Astrocyte of the hippocampus (primary cell): ENCODE measurements at places on chromosomes 12 and 14.

DNA sequence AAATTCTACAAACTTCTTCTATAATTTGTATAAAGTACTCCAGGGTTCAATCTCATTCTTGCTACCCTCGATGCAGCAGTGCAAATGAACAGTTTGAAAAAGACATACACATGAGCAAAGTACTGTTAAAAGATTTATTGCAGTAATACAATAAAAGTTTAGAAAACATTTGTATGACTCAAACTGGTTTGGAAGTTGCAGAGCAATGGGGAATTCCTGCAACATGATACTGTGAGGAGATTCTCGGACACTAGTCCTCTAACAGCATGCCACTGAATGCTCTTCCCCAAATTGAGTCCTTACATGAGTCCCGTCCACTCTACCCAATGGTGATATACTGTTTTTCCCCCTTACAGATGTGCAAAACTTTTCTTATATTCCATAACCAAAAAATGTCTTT is 45.4 kb downstream of the ATG14 start:
- DNase-seq: peak; percentile 27

- DNase-seq: no peak
Measured at GRCh38 chr12:41122894-41123293, 65.2 kb upstream of the PDZRN4 start.

DNA sequence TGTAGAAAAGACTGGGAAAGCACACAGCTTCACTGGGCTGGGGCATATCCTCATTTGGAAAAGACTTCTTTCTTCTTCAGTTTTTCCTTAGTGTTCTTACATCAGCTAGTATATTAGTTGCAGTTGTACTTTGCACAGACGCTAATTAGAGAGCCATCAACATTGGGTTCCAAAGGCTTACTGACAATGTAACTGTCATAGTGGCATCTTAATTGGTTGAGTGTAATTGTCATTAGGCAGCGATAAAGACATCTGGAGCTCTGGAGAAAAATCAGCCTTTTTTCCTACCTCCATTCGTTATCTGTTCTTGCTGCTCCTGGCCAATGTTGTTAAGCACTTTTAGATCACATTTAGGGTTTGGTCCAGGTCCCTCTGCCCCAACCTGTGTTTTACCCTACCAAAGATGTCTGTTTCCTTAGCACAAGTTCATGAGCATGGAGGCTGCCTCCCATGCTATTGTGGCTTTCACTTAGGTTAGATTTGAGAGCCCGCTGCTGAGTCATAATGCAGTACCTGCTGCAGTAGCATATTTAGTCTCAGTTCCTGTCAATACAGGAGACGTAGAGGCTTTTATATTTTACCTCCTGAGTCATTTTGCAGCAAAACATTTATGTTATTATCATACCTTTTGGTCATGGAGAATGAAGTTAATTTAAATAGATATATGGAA is 49.2 kb downstream of the FBXW8 start:
- peak; percentile 49 for DNase-seq

GRCh38 chr12:104138797-104139152 is 765 bp upstream of the NFYB start:
- DNase-seq: peak; percentile 21

- DNase-seq: no peak
Measured at GRCh38 chr12:66925083-66925482, 246.2 kb upstream of the GRIP1 start.
